SHP77 (cell line): ENCODE measurements at places on chromosomes 7 and 10.

- DNase-seq: no peak
These were observed 5.6 kb upstream of the VWA2 start for GRCh38 chr10:114233482-114233881.

DNA sequence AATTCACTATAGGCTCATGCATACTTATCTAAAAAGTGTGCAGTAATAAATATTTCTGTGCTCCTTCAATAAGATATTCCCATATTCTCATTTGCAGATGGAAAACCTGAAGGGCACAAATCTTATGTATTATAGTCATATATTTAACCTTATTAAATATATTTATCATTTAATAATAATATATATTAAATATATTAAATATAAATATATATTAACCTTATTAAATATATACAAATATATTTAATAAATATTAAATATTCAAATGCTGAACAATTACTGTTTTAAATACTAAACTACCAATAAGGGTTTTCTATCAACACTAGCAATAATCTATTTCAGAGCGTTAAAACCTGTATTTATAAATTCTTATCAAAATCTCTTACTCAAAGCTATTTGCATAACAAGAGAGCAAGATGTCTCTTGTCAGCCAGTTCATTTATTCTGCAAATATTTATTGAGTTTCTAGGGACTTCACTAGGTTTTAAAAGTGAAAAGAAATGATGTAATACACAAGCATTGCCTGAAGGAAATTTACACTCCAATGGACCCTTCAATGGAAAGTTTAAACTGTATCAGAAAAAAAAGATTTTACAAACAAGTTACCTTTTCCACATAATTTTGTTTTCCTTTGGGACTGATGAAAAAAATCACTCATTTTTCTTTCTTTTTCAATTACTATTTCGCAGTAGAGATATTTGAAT is 159.2 kb downstream of the AGMO start:
- no peak for DNase-seq

DNA sequence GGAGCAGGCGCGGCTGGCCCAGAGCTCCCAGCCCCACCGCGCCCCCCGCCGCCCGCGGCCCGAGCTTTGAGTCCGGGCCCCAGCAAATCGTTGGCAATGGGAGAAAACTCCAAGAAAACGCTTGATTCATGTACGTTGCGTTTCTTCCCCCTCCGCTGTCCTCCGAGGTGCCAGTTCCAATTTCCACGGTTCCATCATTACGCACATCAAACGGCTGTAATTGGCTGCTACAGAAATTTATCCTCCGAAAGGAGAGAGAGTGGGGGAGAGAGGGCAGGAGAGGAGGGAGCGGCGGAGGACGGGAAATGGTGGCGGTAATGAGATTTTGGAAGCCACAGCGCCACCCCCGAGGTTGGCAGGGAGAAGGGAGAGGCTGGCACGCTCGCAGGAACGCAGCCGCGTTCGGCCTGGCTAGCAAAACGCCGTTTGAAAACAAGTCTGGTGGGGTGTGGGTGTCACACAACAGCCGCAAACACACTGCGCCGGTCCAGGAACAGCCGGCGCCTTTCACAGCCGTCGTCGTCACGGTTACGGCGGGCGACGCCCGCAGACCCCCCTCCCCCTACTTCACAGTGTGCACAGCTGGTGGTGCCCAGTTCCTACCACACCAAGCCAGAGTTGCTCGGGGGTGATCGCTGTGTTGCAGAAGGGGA is 57.5 kb downstream of the UNCX start:
- DNase-seq: no peak

DNA sequence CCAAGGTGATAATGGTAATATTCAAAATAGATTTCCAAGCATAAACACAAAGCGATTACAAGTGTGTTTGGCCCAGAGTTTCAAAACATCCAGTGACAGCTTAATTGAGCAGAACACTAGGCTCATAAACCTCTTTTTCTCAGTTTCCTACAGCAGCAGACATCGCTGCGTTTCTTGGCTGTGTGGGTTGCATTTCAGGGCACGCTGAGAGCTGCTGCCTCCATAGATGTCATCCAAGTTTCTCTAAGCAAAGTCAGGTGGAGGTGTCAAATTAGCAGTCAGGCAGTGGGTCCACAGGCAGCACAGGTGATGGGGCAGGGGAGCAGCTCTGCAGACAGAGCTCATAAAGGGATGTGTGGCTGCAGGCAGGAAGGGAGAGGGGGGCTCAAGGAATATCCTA is 50.5 kb upstream of the COL13A1 start:
- no peak for DNase-seq

GRCh38 chr7:149414745-149415390 is 46.0 kb downstream of the ZNF777 start:
- no peak for DNase-seq

DNA sequence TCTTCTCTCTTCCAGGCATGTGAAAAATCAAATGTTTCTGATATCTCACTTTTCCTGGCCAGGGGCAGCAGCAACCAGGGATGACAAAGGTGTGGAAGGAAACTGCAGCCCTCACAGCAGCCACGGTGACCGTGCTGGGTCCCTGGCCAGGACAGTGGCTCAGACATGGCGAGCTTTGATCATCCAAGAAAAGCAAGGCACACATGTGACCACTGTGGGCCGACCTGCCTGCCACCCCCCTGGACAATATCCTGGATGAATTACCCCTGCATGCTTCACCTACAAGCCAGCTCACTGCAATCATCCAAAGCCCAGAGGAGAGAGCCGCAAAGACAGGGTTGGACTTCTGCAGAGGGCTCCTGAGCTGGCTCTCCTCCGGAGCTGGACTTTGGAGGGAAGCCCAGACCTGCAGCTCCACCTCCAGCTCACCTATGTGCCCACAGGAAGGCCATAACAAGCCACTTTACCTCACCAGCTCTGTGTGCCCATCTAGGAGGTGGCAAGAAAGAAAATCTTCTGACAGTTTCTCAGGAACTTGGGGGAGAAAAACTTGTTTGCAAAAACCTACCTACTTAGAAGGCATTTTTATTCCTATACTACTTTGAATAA is 2.7 kb downstream of the CHST15 start:
- no peak for DNase-seq
